ENCODE measurements at places on chromosomes 7 and 10.

DNA sequence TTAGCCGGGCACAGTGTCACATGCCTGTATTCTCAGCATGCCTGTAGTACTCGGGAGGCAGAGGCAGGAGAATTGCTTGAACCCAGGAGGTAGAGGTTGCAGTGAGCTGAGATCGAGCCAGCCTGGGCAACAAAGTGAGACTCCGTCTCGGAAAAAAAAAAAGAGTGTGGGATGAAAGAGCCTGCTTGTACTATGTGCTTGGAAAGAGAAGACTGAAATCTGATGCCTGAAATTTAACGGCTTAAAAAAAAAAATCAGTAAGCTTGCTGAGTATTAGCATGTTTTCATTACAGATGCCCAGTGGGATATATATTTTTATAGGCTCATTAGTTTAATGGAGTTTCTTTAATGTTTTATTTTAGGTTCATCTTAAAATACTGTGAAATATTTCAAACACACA lies 4.2 kb downstream of the NT5C2 start:
- no peak for DNase-seq

GRCh38 chr7:133550145-133550544 lies 297.3 kb downstream of the EXOC4 start:
- DNase-seq = no peak

DNA sequence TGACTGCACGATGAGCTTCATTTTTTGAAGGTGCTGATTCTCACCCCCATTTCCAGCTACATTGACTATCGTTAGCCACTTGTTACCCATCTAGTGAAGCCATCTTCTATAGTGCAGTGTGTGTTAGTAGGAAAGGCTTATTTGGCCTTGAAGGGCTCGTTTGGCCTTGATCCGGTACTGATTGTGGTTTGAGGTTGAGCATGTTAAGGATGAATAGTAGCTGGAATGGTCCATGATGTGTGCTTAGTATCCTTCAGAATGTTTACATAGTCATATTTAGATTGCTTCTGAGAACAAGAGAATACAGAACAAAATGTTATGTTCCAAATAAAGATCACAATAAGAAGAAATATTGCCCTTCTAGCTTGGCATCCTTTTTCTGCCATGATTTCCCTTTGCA lies 591.5 kb downstream of the AUTS2 start:
- no peak for DNase-seq

- no peak for DNase-seq
These were observed 29.2 kb downstream of the COA1 start for GRCh38 chr7:43700059-43700501.
